ENCODE measurements at places on chromosomes 1 and 21.
A peak's percentile ranks its signal among the peaks of the same experiment; 100 is the strongest.

- DNase-seq, result peak; percentile 22
Measured at GRCh38 chr1:157399984-157400382, 152.3 kb downstream of the FCRL5 start.

GRCh38 chr1:62318320-62318755, 896 bp downstream of the KANK4 start:
- DNase-seq, result no peak

DNA sequence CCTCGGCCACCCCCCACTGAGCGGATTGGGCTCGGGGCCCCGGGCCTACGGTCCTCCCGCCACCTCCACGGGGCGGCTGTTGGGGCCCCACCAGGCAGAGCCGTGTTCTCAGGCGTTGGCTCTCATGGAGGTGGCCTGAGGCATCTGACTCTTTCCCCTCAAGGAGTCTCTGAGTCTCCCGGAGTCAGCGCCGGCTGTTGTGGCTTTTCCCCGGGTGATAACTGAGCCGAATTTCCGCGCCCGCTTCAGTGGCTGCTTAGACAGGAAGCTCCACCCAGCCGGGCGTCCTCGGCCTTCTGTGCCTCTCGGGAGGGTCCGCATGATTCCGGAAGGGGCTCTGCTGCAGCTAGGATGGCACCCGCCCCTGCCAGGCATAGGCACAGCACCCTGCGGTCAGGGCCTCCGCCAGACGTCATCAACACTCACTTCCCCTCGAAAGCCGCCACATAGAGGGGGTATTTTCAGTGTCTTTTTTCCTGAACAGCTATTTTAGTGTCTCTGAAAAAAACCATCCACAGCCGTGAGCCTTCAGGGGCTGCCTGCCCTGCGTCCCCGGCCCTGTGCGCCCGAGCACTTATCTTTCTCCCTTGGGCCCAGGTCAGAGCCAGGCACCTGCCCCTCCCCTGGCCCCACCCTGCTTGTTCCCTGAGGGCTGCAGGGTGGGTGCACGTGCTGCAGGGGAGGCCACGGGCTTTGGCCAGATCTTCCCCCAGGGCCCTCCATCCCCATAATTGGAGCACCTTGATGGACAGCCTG, 72.9 kb downstream of the SKI start:
- DNase-seq, result peak; percentile 57

- DNase-seq, result no peak
Measured at GRCh38 chr1:118043624-118044023, 114.1 kb downstream of the WDR3 start.

All from fibroblast of skin of scalp (primary cell).